Activated T-helper 1 cell treated with anti-CD3 and anti-CD28 coated beads, Interleukin-2, amount 50 U/mL, for 16 hours (primary cell): ENCODE measurements at places on chromosomes 7 and 10.

GRCh38 chr10:50605269-50605950 is 18.3 kb downstream of the SGMS1 start:
- no peak for DNase-seq

DNA sequence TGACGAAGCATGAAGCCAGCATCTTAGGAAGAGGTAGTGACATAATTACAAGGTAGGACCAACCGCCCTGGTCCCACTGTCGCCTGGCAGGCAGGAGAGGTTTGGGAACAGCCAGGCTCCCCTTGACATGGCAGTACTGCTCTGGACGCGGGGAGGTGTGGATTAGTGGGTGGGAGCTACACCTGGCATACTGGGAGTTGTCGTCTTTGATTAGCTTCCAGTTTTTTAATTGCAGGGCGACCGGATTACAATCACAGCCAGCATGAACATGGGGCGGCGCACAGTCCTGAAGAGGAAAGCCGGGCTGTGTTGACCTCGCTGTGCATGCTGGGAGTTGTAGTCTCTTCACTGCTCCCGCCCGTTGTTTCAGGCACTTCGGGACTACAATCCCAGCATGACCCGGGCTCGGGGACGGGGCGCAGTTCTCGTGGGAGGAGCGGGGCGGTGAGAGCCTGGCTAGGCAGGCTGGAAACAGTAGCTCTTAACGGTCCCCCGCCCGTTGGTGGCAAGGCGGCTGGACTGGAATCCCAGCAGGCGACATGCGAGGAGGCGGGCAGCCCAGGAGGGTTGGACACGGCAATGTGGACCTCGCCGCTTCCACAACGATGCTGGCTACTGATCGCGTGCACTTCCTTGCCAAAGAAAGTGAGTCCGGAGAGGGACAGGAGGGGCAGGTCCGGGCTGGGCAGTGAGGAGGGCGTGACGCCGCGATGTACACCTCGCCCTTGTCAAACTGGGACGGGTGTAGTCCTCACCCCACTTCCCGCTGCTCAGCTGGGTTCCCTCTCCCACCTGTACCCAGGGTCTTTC is 98.0 kb upstream of the ZNF722 start:
- DNase-seq, result peak; percentile 67

DNA sequence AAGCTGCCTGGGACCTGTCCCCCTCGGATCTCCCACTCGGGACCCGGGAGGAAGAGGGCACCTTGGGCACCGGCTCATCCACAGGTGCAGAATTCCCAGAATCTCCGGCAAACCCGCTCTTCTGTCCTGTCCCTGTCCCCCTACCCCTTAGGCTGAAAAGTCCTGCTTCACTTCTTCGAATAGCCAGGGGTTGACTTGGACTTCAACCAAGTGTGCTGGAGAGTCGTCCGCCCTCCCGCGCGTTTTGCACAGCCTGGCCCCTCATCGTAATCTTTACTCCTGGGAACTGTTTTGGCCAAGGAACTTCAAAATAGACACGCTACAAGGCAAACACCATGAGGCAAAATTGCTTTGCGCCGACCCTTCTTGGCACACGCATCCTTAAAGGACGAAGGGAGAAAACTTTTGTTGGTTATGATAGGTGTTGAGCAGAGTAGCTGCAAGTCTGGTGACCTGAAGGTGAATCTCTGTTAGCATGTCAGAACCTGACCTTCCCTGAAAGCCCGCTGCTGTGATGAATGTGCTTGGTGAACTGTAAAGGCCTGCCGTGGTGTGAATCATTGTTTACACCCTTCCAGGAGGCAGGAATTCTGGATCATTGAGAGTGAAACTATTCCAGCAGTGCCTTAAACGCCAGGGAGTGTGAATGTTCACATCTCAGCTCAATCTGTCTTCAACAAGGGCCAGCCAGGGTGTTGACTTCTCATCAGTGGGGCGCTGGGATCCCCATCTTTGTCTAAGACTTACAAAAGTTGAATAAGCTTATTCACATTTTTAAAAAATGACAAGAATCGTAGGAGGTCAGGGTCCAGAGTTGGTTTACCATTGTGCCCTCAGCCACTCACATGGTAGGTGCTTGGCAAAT is 589 bp upstream of the RAPGEF5 start:
- no peak for DNase-seq

- DNase-seq, result no peak
Measured at GRCh38 chr7:44712012-44712411, 36.6 kb upstream of the ZMIZ2 start.

DNA sequence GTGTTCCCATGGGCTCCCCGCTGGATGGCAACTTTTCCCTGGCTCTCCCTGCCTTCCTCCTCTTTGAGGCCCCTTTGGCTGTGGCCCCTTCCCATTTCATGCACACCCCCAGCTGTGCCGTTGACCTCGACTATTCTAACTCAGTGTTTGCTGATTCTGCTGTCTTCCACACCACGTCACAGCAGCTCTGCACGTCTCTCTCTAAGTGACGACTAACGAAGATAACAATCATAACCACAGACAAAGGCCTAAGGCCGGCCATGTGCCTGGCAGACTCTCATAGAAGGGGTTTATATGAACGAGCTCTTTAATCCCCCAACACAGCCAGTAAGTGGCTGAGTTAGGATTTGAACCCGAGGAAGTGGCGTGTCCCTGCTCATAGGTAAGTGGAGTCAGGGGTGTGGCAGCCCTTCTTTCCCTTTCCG is 151.5 kb upstream of the SHH start:
- DNase-seq, result no peak

GRCh38 chr10:127576740-127577161 is 27.6 kb downstream of the NPS start:
- DNase-seq, result no peak

GRCh38 chr10:34816501-34817002 is 1.5 kb upstream of the PARD3 start:
- no peak for DNase-seq

DNA sequence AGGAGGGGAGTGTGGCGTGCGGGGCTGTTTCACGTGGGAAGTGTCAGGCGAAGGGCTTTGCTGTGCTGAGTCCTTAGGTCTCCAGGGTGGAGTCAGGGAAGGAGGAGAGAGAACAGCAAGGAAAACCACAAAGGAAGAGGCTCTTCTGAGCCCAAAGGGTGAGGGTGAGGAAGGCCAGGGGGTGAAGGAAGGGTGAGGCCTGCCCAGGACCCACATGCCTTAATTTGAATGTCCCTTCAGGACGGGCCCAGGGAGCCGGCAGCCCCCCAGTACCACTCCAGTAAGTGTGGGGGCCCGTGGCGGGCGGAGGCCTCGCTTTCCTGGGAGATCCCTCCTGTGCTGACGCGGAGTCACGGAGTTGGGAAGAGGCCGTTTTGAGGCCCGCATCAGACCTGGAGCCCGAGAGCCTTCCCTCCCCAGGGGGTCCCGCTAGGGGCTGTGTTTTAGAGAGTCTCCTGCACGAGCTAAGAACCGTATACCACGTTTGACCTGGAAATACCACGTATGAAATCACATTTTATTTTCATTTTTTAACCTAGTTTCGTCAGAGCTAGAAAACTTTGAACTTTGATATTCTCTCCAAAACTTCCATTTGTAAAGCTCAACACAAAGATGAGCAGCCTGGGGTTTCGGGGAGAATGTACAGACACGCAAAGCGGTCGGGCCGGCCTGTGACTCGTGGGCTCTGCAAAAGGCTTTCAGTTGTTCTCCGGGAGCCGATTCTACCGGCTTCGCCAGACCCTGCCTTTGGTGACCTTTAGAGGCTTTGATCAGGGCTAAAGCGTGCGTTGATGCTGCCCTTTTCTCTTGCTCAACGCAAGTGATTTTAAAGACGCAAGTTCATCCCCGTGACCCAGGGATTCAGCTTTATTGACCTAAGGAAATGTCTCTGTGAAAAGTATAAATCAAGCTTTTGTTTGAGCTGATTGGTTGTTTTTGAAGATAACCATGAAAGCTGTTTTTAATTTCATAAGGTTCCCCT is 23.6 kb upstream of the TTYH3 start:
- DNase-seq, result no peak

DNA sequence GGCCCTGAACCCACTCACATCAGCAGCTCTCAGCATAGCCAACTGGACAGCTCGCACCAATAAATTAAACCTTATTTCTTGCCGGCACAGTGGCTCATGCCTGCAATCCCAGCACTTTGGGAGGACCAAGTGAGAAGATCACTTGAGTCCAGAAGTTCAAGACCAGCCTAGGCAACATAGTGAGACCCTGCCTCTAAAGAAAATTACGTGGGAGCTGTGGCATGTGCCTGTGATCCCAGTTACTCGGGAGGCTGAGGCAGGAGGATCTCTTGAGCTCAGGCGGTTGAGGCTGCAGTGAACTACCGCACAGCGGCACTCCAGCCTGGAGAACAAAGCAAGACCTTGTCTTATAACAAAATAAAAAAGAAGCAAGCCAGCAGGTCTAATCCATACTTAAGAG is 75.7 kb downstream of the SEPTIN14 start:
- no peak for DNase-seq

DNA sequence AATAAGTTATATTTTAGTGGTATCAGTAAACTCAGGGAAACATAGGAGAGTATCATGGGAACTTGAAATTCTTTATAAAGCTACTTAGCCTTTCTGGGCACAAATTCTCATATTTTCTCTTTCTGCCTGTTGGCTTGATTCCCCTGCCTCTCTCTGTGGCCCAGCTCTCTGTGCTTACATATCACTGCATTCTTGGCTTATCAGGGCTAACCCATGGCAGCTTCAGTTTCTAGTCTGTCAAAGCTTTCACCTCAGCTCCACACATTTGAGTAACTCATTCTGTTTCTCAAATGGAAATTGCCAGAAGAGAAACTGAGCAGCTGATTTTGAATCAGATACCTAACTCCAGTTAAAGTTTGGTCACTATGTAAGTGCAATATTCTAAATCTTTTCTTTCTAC is 713.1 kb downstream of the DNAJB9 start:
- no peak for DNase-seq
